ENCODE measurements at places on chromosomes 11 and 22. TPM values are rescaled to one million over a fixed set of nuclear protein-coding genes. Genes with fewer than 3 reads are reported as not detected.

DNA sequence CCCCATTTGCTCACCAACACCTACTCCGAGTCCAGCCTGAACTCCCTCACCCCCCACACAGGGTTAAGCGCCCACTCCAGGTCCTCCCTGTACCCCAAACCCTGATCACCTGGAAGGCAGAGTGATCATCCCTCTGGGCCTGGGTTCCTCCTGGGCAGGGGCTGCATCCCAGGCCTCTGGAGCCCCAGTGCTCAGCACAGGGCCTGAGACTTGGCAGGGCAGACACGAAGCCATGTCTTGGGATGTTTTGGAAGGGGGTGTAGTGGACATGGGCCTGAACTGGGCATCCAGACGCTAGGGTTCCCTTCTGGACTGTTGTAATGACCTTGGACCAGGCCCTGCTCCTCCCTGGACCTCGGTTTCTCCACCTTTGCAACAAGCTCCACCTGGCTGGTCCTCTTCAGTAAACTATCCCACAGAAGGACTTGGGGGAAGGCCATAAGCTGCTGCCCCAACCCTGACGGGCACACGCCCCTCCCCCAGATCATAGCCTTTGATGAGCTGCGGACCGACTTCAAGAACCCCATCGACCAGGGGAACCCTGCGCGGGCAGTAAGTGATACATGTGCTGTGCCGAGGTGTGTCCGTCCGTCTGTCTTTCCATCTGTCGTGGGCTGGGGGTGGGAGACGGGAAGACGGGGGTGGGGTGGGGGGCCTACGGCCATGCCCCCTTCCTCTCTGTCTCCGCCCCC lies 3.9 kb downstream of the CNIH2 start:
- peaks cover 23% of the 10 kb centered on the region for H3K4me1 ChIP-seq
- peak overlapping the region; percentile 28 for H3K27ac ChIP-seq
- DNase-seq: no peak
- H3K36me3 ChIP-seq: no peaks in the 10 kb centered on the region
- no peaks in the 10 kb centered on the region for H3K27me3 ChIP-seq

DNA sequence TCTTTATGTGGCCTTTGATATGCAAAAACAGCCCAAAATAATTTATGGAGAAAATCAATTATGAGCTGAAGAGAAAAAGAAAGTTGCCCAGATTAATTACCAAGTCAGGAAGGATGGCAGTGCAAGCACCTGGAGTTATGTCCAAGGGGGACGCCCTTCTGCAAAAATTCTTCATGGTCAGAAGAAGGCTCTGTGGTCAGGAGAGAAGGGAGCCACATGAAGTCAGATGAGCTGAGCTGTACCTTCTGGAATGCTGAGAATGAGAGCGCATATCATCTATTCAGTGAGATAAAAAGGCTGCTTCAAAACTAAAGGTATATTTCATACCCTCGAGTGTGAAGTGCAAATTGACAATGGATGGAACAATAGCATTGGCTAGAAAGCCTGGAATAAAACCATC lies 607.4 kb downstream of the NTM start:
- DNase-seq: no peak
- no peaks in the 10 kb centered on the region for H3K27me3 ChIP-seq
- no peak overlapping the region for H3K27ac ChIP-seq

- H3K4me1 ChIP-seq: no peaks in the 10 kb centered on the region
- DNase-seq: no peak
- H3K27me3 ChIP-seq: no peaks in the 10 kb centered on the region
- H3K4me3 ChIP-seq: no peak overlapping the region
- no peaks in the 10 kb centered on the region for H3K36me3 ChIP-seq
Measured at GRCh38 chr22:33781411-33781810, 138.9 kb downstream of the LARGE1 start.

DNAJB7 gene
- not detected for total RNA-seq

DDI1 gene
- not detected for total RNA-seq

DNA sequence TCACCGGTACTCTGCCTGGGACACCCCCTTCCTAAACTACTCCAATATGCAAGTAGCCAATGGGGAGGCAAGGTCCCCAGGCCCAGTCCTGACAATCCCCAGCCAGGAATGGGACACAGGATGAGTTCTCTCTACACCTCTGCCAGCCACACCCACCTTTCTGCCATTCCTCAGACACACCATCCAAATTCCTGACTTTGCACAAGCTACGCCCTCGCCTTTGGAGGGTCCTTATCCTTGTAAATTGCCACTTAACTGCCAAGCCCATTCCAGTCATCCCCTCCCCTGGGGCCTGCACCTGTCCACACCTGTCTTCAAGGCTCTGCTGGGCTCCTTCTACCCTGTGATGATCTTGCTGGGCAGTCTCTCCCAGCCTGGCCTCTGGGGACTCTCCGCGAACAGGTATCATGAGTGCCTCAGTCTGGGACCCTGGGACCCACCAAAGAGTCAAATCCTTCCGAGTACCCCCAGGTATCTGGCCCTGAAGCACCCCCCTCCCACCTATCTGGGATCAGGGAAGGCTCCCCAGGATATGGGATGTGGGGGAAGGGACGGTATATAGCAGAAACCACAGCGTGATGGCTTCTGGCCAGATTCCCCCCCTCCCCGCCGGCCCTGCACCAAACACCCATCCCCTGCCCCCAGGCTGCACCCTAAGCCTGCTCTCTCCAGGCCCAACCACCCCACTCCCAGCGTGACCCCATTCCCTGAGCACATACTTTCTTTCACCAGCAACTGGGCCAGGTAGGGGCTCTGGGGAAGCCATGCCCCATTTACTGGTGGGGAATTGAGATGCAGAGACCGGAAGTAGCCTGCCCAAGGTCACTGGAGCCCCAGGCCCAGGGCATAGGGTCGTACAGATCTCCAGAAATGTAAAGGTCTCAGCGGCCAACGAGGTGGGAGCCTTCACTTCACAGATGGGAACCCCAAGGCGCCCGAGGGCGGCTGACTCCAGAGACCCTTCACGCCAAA lies 806 bp downstream of the ARAP1 start:
- no peaks in the 10 kb centered on the region for H3K27me3 ChIP-seq
- peaks cover 3% of the 10 kb centered on the region for H3K36me3 ChIP-seq
- peak overlapping the region; percentile 74 for H3K27ac ChIP-seq
- no peak for DNase-seq
- H3K4me1 ChIP-seq: peaks cover 42% of the 10 kb centered on the region

- H3K27me3 ChIP-seq: peaks cover 3% of the 10 kb centered on the region
- DNase-seq: no peak
- H3K27ac ChIP-seq: no peak overlapping the region
- H3K36me3 ChIP-seq: peaks cover 6% of the 10 kb centered on the region
- H3K4me1 ChIP-seq: peaks cover 12% of the 10 kb centered on the region
- H3K4me3 ChIP-seq: no peak overlapping the region
Measured at GRCh38 chr11:27512238-27512637, 5.7 kb upstream of the LIN7C start.

SMIM35 gene
- 0.22 TPM for total RNA-seq

- DNase-seq: no peak
- H3K4me1 ChIP-seq: peaks cover 3% of the 10 kb centered on the region
- peaks cover 11% of the 10 kb centered on the region for H3K27me3 ChIP-seq
- H3K4me3 ChIP-seq: no peak overlapping the region
Measured at GRCh38 chr11:79017811-79018210, 423.0 kb downstream of the TENM4 start.
